ENCODE measurements at places on chromosomes 4 and X.
A peak's percentile ranks its signal among the peaks of the same experiment; 100 is the strongest.

GRCh38 chr4:95155759-95156451 lies 392.9 kb downstream of the UNC5C start:
- DNase-seq, result peak; percentile 20

DNA sequence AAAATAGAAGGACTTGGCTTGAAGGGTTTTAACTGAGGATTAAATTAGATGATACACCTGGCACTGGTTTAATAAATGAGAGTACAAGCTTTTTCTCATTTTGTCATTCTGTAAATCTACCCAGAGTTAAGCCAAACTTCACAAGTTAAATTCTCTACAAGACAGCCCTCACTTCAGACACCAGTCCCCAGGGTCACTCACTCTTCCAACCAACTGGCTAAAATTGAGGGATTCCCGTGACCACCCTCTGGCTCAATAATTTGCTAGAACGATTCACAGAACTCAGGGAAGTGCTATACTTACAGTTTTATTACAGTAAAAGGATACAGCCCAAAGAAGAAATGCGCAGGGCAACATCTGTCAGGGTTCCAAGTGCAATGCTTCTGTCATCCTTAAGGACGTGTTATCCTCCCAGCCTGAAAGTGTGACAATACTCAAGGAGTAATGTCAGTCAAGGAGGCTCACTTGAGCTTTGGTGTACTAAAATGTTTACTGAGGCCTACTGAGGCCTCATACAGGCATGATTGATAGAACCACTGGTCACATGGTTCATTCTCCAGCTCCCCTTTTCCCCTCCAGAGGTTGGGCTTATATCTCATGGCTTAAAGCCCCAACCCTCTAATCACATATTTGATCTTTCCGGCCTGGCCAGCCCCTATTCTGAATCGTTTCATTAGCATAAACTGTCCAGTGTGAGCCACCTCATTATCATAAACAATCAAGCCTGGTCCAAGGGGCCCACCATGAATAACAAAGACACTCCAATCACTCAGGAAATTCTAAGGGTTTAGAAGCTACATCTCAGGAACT lies 9.6 kb upstream of the TMSB4X start:
- no peak for DNase-seq

- DNase-seq, result no peak
Measured at GRCh38 chrX:13283950-13284546, 35.8 kb downstream of the ATXN3L start.

DNA sequence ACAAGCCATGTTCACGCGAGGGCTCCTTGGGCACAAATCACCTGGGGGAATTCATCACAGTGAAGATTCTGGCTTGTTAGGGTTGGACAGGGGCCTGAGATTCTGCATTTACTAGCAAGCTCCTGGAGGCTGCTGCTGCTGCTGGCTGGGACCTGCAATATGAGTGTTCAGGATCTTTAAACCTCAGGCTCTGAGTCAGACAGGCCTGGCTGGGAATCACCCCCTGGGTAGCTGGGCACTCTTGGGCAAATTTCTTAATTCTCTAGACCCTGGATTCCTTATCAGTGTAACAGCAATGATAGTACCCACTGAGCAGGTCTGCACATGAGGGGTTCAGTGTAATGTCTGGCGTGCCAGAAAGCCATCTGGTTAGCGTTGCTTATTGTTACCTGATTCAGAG lies 101.5 kb downstream of the DHX15 start:
- no peak for DNase-seq

DNA sequence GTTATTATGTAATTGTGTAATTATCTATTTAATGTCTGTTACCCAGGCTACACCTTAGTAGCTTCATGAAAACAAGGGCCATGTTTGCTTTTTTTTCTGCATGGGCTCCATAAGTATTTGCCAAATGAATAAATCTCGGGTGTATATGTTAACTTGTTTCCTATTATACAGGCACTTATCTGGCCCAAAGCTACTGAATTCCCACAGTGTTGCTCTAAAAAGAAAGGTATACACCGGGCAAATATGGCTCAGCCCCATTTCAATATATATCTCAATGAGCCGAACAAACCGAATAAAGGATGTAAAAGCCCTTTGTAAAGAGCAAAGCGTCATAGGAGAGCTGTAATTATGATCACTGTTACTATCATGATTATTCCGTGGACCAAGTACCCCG lies 767 bp downstream of the PAQR3 start:
- DNase-seq, result no peak

- DNase-seq, result no peak
Measured at GRCh38 chr4:99950913-99951254, 809 bp upstream of the H2AZ1 start.

DNA sequence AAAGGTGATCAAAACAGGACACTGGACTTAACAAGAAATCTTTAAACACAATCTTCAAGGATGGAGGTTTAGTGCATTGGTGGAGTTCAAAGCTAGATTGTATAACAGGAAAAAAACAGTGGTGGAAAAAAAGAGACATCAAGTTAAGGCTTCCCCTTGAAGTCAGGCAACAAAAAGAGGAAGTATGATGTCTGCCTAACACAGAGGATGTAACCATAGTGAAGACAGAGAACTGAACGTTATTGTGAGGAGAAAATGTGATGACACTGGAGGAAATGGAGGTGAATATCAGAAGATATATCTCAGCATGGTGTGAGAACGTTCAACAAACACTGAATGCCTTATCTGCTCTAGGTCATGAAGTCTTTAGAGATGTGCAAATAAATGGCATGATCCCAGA lies 192.4 kb upstream of the AR start:
- DNase-seq, result no peak

- DNase-seq, result no peak
Measured at GRCh38 chr4:16717266-16717970, 181.0 kb downstream of the LDB2 start.

- no peak for DNase-seq
Measured at GRCh38 chr4:84263415-84263814, 235.7 kb downstream of the NKX6-1 start.

DNA sequence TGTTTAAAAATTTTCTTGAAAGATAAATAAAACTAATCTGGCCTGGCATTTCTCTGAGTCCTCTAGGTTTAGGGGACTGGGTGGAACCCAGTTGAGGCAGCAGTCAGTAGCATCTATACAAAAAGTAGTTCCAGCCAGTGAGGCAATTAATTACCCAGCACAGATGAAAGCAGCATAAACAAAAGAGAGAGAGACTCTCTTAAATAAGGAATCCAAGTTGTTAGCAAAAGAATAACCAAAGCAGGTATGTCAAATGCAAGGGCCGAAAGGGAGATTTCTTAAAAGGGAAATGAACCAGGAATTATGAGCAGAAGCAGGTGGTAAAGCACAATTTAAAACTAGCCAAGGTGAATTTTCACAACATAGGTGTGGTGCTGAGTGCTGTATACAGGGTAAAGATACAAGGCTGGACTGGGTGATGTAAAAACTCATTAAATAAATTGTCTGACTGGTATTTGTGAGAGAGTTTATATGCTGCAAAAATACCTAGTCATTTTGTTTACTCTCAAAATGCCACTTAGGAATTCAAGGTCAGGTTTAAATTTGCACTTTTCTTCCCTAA lies 94.6 kb upstream of the GALNT7 start:
- no peak for DNase-seq

DNA sequence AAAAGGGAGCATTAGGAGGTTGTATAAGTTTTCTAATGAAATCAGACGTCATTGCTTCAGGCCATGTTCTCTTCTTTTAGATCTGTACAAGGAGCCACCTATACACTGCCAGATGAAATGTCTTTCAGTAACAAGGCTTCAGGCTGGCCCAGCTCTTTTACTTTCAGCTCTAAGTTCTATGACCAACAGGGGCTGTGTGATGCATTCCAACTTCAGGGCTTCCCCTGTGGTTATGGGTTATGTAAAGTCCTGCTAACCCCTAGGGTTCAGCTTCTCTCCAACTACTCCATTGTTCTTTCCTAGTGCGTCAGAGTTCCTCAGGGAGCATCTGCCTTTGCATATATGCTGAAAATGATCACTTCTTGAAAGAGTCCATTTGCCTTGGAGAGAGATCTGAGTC lies 79.4 kb upstream of the TTC29 start:
- no peak for DNase-seq

GRCh38 chrX:95325185-95325584 lies 1359.5 kb upstream of the DIAPH2 start:
- no peak for DNase-seq

DNA sequence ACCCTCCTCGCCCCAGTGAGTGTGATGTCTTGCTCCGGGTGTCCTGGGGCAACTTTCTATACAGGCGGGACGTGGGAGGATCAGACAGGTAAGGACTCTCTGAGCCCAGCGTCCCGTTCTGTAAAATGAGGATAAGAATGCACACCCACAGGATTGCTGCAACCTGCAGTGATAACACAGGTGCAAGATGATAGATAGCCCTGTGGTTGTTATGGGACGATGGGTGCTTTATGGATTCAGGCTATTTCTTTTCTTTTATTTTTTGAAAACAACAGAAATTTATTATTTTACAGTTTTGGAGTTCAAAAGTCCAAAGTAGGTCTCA lies 28.6 kb downstream of the BEX3 start:
- no peak for DNase-seq

- DNase-seq, result no peak
Measured at GRCh38 chr4:181650033-181650825, 593.0 kb upstream of the TENM3 start.

DNA sequence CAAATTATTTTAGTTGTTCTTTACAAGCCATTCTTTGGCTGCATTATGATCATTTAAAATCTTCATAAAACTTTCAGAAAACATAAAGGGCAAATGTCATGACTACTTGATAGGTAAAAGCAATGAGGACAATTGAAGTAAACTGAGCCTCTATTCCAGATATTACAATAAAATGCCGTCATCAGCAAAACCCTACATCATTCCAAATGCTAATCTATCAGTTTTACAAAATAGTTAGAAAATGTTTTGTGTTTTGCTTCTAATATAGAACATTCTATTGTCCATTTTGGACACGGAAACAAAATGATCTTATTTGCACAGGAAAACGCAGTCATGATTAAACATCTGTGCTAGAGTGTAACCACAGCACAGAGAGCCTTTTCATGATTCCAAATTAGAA lies 1330.6 kb upstream of the ADGRL3 start:
- DNase-seq, result no peak

DNA sequence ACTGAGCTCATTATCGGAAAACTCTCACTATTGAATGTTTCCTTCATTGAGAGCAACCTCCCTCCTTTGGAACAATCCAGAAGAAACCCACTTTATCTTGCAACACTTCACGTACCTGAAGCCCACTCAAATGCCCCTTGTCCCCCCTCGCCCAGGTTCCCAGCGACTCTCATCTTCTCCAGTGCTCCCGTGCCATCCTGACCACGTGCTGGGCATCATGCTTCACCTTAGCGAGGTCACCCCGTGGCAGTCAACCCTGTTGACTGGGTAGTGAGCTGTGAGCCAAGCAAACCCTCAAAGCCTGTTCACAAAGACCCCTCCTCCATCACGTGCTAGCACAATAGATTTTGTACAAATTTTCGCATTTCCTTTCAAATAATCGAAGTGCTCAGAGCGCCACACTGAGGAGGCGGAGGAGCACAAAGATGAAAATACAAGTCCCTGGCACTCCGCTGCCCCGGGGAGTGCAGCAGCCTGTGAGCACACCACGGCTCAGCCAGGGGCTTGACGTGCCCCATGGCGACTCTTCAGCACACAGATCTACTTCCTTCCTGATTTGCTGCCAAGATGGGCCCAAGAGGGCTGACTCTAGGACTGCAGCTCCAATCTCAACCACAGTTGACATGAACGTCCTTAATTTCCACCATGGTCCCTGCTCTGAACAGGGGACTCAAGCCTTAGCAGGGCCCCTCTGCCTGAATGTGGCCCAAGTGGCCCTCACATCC lies 15.6 kb downstream of the PDZD4 start:
- no peak for DNase-seq

DNA sequence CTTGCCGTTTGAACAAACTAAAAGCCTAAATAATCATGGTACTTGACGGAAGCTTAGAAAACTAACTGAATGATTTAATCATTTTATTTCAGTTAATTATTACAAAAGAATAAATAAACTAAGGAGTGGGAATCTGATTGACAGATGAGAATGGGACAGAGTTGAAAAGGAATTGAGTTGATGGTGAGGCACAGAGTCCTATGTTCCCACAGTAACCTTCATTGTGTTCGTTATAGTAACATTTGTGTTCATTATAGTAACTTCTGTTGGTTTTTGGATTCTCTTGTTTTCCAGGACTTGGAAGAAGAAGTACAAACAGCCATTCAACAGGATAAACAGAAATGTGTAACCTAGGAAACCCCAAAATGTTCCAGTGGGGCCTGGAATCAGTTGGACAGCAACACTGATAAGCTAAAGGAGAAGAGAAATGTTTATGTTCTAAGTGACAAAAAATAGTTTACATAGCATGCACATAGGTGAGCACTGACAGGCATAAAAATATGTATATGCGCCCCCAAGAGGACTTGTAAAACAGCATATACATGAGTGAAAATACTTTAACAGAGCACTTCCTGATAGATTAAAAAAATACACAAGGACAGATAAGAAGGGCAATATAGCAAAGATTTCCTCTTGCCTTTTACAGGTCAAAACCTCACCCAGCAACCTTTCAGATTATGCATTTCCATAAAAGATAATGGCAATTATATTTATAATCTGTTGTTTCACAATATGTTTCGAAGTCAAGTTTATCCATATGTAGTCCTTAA lies 218.6 kb upstream of the HTR2C start:
- no peak for DNase-seq

DNA sequence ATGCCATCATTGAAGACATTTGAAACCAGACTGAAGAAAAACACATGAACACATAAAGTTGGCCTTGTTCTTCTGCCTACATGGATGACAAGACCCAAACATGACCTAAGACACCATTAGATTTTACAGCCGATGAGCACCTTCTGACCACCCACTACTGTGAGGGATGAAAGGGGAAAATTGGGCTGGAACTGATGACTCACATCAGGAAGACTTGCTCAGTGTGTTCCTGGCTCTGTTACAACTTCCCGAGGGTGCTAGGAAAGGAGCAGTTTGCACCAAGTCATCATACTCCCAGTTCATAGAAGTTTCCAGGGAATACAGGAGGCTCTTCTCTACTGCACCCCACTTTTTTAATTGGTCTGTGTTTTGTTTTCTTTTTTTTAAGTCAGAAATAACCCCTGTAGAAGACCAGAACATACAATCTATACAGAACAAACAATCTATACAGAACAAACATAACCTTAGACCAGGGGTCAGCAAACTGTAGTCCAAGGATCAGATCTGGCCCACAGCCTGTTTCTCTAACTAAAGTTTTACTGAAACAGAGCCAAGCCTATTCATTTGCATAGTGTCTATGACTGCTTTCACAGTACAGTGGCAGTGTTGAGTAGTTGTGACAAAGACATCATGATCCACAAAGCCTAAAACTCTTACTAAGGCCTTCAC lies 25.3 kb downstream of the BTC start:
- DNase-seq, result no peak

GRCh38 chr4:117385526-117385925 lies 300.1 kb upstream of the TRAM1L1 start:
- no peak for DNase-seq

- DNase-seq, result no peak
Measured at GRCh38 chr4:29571322-29571721, 1148.8 kb upstream of the PCDH7 start.

- no peak for DNase-seq
Measured at GRCh38 chr4:87677731-87678130, 27.7 kb downstream of the DMP1 start.

- no peak for DNase-seq
Measured at GRCh38 chr4:118867311-118868067, 21.2 kb upstream of the SYNPO2 start.
